ENCODE measurements at places on chromosomes 7 and 10.
A peak's percentile ranks its signal among the peaks of the same experiment; 100 is the strongest.

GRCh38 chr10:79159141-79159651 lies 90.4 kb downstream of the ZMIZ1 start:
- DNase-seq = no peak
- H3K4me3 ChIP-seq = no peak overlapping the region
- no peaks in the 10 kb centered on the region for H3K36me3 ChIP-seq
- H3K4me1 ChIP-seq = no peaks in the 10 kb centered on the region

- no peak for DNase-seq
- no peak overlapping the region for H3K4me3 ChIP-seq
- H3K27ac ChIP-seq = no peak overlapping the region
- no peaks in the 10 kb centered on the region for H3K4me1 ChIP-seq
Observed at GRCh38 chr7:109996927-109997326, 1094.0 kb upstream of the LRRN3 start.

GRCh38 chr10:101164020-101164419 lies 32.9 kb downstream of the TLX1 start:
- H3K4me3 ChIP-seq = no peak overlapping the region
- no peaks in the 10 kb centered on the region for H3K36me3 ChIP-seq
- H3K4me1 ChIP-seq = peaks cover 7% of the 10 kb centered on the region

DNA sequence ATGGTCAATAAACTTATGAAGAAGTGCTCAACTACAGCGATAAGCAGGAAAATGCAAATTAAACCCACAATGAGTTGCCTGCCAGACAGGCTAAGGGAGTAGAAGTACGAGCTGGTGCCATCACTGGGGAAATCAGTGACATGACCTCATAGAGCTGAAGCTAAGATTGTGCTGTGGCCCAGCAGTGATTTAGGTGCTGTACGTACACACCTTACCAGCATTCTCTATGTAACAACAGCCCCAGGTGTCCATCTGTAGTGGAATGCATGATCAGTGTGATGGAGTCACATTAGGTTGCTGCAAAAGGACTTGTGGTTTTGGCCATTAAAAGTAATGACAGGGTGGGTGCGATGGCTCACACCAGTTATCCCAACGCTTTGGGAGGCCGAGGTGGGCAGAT lies 5.7 kb upstream of the TECPR1 start:
- no peak for DNase-seq
- no peak overlapping the region for H3K27ac ChIP-seq
- peaks cover 7% of the 10 kb centered on the region for H3K4me1 ChIP-seq
- H3K36me3 ChIP-seq = peaks cover 43% of the 10 kb centered on the region

GRCh38 chr7:4022265-4022664 lies 659.8 kb upstream of the FOXK1 start:
- H3K27ac ChIP-seq = no peak overlapping the region
- DNase-seq = no peak
- no peak overlapping the region for H3K4me3 ChIP-seq
- H3K36me3 ChIP-seq = no peaks in the 10 kb centered on the region

GRCh38 chr7:159128767-159129166 lies 15.9 kb downstream of the VIPR2 start:
- H3K27me3 ChIP-seq = peaks cover 4% of the 10 kb centered on the region
- H3K4me1 ChIP-seq = no peaks in the 10 kb centered on the region
- no peak overlapping the region for H3K4me3 ChIP-seq
- no peak for DNase-seq
- H3K27ac ChIP-seq = no peak overlapping the region

- no peaks in the 10 kb centered on the region for H3K27me3 ChIP-seq
- H3K4me3 ChIP-seq = no peak overlapping the region
- no peak overlapping the region for H3K27ac ChIP-seq
- H3K4me1 ChIP-seq = no peaks in the 10 kb centered on the region
- no peak for DNase-seq
Observed at GRCh38 chr7:36129048-36129534, 24.0 kb upstream of the EEPD1 start.

DNA sequence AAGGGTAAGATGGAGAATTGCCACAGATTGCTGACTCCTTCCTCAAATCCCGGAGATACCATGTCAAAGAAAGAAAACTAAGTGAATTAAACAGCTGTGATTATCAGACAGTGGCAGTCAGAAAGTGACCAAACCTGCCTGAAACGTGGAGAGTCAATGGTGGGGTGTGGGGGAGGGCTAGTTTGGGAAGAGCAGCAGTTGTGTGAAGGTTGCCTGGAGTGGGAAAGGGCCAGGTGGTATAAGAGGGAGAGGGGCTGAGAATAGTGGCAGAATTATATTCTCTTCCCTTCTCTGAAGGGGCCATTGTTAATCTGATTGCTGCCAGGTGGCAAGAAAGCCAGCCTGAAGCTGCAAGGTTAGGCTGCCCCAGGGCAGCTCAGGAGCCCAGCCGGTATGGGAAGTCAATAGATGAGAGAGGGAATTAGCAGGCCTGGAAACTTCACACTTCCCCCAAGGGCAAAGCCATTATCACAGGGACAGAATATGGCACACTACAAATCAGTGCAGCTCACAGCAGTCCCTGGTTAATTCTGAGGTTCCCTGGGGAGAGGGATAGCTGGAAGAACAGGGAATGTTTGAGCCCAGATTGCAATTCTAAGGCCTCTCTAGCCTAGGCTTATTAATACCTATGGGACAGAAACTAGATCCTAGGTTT lies 83.9 kb upstream of the ITGB1 start:
- H3K27ac ChIP-seq = no peak overlapping the region
- no peak for DNase-seq
- H3K27me3 ChIP-seq = peaks cover 3% of the 10 kb centered on the region
- no peaks in the 10 kb centered on the region for H3K36me3 ChIP-seq

DNA sequence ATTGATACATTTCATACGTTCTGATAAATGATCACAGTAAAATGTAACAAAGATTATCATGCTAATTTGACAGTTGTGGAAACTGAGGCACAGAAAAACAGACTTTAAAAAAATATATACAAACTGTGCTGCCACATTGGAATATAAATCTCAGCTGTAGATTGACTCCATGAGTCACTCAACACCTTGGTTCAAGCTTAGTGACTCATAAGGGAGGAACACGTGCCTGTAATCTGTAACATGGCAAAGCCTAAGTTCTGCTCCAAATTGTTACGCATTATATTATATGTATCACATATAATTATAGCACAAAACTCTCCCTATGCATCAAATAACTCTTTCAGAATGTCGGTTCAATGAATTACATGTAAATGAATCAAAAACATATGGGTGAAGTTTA lies 1047.5 kb downstream of the GATA3 start:
- H3K27ac ChIP-seq = no peak overlapping the region
- H3K36me3 ChIP-seq = no peaks in the 10 kb centered on the region
- no peaks in the 10 kb centered on the region for H3K4me1 ChIP-seq
- no peak overlapping the region for H3K4me3 ChIP-seq
- DNase-seq = no peak

GRCh38 chr10:131915484-131915883 lies 14.7 kb downstream of the PPP2R2D start:
- H3K27ac ChIP-seq = no peak overlapping the region
- DNase-seq = no peak
- H3K27me3 ChIP-seq = no peaks in the 10 kb centered on the region
- H3K4me3 ChIP-seq = no peak overlapping the region
- H3K4me1 ChIP-seq = peaks cover 29% of the 10 kb centered on the region
- H3K36me3 ChIP-seq = peaks cover 24% of the 10 kb centered on the region

DNA sequence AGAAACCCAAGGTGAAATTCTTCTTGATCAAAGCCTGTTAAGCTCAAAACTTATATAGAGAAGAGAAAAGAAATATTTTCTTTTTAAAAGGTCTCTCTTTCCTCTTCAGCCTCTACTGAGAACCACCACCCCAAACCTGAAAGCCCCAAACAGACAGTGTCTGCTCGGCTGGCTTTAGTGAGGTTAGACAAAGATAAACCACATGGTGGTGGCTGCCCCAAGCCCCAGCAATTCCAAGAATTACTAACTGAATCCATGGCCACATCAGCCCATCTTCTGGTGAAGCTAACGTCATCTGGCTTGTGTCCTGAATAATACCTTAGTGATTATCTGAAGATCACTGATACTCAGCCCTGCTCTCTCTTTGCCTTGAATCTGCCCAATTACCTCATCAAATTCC lies 275.0 kb downstream of the ELMO1 start:
- DNase-seq = no peak
- no peak overlapping the region for H3K27ac ChIP-seq
- peaks cover 61% of the 10 kb centered on the region for H3K36me3 ChIP-seq

- no peaks in the 10 kb centered on the region for H3K4me1 ChIP-seq
- peaks cover 4% of the 10 kb centered on the region for H3K27me3 ChIP-seq
- DNase-seq = no peak
- no peak overlapping the region for H3K27ac ChIP-seq
- H3K36me3 ChIP-seq = no peaks in the 10 kb centered on the region
Observed at GRCh38 chr10:58838561-58839208, 326.0 kb downstream of the BICC1 start.

DNA sequence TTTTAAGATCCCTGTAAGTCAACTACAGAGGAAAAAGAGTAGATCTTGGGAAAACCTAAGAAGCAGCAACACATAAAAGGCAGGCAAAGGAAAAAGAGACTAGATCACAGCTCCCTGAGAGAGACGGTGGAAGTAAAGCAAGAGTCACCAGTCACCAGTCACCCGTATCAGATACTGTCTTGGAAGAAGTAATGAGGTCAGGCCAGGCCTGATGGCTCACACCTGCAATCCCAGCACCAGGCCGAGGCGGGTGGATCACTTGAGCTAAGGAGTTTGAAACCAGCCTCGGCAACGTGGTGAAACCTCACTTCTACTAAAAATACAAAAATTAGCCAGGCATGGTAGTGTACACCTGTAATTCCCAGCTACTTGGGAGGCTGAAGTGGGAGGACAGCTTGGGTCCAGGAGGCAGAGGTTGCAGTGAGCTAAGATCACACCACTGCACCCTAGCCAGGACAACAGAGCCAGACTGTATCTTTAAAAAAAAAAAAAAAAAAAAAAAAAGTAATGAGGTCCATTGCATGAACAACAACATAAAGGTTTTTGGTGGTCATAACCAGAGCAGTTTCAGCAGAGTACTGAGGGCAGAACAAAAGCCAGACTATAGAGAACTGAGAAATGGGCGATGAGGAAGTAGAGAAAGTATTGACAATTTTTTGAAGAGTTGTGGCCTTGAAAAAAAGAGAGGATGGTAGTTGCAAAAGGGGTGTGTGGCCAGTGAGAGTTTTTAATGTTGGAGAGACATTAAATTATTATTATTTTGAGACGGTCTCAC lies 16.9 kb downstream of the ZNF713 start:
- peaks cover 14% of the 10 kb centered on the region for H3K4me1 ChIP-seq
- peak overlapping the region; percentile 71 for H3K27ac ChIP-seq
- peaks cover 8% of the 10 kb centered on the region for H3K36me3 ChIP-seq
- H3K27me3 ChIP-seq = no peaks in the 10 kb centered on the region
- no peak overlapping the region for H3K4me3 ChIP-seq

GRCh38 chr10:70551466-70551865 lies 51.1 kb downstream of the PRF1 start:
- DNase-seq = no peak
- no peak overlapping the region for H3K4me3 ChIP-seq
- no peak overlapping the region for H3K27ac ChIP-seq
- no peaks in the 10 kb centered on the region for H3K4me1 ChIP-seq

- H3K4me1 ChIP-seq = no peaks in the 10 kb centered on the region
- no peaks in the 10 kb centered on the region for H3K27me3 ChIP-seq
- H3K4me3 ChIP-seq = no peak overlapping the region
- no peak overlapping the region for H3K27ac ChIP-seq
- DNase-seq = no peak
- H3K36me3 ChIP-seq = no peaks in the 10 kb centered on the region
Observed at GRCh38 chr7:11573128-11573750, 258.8 kb downstream of the THSD7A start.
